ENCODE measurements at places on chromosomes 7 and 10.
A peak's percentile ranks its signal among the peaks of the same experiment; 100 is the strongest.

DNA sequence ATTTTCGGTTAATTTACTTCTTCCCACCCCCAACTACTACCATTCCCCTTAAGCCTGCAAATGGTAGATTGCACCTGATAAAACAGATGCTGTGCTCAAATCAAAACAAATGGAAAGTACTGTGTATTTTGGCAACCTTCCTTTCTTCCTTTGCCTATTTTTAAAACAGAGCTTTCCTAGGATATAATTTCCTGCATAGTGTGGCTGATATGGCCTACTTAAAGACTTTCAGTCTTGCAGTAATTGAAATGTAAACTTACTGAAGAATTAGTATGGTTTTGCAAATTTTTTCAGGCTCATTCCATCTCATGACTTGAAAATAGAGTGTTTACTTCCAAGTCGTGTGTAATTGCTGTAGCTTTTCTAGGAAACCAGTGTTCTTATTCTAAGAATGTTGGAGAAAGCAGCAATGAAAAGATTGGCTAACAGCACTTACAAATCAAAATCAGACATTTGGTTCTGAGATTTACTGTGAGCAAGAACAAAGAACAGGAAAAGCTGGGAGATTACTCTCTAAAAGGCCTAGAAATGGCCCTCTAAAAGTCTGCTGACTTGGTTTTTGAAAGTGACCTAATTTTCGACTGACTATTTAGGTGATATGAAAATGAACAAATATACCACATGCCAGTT, 52.0 kb downstream of the REEP3 start:
- DNase-seq = no peak

DNA sequence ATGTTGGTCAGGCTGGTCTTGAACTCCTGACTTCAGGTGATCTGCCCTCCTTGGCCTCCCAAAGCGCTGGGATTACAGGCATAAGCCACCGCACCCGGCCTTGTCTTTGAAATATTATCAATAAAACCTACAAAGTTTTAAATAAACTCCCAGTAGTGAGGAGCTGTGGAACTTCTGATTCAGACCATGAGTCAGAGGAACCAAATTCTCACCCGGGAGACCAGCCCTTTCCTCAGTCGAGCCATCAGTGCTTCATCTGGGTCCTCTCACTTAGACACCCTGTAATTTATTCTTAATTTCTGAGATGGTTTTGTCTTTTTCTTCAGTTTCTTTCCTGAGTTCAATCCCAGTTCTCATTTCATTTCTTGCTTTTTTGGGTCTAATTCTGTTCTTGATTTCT, 68.6 kb downstream of the DYNC2I1 start:
- no peak for DNase-seq

DNA sequence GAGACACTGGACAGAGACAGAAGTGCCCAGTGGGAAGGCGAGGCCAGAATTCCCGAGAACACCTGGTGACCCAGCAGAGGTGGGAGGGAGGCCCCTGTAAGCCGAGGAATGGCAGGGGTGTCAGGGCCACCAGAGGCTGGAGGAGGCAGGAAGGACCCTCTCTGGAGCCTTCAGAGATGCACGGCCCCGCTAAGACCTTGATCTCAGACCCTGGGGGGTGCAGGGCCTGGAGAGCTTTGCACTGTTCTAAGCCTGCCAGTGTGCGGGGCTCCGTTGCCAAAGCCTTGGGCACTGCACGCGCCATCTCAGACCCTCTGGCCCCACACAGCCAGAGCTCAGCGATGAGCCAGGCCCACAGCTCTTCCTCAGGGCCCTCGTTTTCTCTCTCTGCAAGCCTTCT, 557.1 kb downstream of the PTPRN2 start:
- DNase-seq = no peak

- DNase-seq = no peak
Observed at GRCh38 chr10:91907033-91907594, 2.2 kb downstream of the FGFBP3 start.

- DNase-seq = no peak
Observed at GRCh38 chr7:69090936-69091335, 507.3 kb upstream of the AUTS2 start.

DNA sequence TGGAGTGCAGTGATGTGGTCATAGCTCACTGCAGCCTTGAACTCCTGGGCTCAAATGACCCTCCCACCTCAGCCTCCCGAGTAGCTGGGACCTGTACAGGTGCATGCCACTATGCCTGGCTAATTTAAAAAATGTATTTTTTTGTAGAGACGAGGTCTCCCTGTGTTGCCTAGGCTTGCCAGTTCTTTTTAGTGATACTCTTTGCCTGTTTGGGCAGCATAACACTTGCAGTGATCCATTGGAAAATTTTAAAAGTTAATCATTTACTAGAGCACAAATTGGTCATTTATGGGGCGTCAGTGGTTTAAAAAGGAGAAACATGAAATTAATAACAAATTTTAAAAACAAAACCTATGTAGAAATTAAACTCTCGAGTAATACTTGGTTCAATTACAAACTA, 78.3 kb downstream of the DYNC2I1 start:
- DNase-seq = no peak

DNA sequence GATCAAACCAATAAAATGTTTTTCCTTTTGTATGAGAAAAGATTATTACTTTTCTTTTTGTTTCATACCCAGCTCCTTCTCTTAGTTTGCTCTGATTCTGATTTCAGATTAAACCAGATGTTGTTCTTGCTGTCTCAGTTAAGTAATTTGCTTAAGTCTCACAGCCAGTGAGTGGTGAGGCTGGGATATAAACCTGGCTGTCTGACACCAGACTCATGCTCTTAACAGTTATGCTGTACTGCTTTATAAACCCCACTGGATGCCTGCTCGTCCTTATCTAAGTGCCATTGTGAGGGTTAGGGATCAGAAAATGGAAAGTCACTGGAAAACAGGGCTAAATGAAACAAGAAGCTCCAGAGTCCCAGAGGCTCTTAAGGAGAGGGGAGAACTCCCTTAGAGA, 24.3 kb downstream of the GARS1 start:
- no peak for DNase-seq

DNA sequence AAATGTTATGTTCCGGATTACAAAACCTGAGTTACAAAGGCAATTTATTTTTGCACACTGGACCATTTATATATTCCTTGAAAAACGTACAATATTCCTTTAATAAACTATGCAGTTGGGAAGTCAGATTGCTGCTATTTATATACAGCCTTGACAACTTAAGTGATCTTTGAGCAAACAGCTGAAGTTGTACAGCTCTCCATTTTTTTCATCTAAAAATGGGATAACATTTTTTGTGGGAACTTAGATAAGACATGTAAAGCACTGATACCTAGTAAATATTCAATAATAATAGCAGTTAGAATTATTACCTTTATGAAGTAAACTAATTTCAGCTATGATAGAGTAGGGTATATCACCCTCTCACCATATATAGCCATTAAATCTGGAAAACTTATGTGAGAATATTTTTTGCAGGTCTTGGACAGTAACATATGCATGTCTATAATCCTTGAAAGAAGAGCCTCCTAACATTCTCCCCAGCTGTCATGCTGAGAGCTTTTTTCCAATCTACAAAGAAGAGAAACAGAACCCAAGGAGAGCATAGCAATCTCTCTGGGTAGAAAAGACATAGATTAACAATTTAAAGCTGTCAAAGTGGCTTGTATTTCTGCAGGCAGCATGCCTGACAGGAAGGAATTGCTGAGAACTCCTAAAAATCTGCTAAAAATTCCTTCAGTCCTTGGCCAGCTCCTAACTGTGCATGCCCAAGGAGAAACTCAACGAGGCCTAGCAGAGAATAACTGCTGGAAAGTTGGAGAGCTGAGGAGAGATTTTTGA, 326.0 kb downstream of the CRPPA start:
- no peak for DNase-seq

DNA sequence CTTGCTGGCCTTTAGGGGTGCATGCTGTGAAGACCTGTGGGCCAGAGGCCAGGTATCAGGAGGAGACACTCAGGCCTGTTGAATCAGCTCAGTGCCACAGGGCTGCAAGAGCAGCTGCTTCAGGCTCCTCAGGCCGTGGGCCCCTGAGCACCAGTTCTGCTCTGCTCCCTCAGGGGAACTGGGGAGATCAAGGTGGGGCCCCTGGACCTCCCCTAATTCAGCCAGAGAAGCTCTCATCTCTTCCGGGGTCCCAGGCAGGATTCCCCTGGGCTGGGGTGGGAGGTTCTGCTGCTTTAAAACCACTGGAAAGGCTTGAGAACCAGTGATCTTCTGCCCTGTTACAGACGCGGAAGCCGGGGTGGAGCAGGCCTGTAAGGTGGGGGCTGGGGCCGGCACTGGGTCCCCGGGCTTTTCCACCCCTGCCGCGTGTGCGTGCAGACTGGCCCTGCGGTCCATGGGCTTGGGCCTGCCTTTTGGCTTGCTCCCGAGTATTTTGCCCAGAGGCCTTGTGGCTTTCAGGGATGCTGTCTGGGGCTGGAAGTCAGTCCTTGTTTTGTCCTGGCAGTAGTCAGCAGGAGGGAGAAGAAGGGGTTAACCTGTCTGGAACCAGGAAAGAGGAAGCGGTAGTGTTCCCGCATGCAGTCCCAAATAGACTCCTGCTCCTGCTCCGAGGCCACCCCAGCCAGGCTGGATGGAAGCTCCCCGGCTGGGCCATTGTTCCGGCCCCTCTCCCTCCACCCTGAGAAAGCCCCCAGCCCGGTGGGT, 74.3 kb downstream of the LHPP start:
- DNase-seq = no peak

GRCh38 chr10:10417671-10418070, 600.0 kb upstream of the CELF2 start:
- no peak for DNase-seq

- no peak for DNase-seq
Observed at GRCh38 chr7:1704811-1705738, 35.0 kb downstream of the ELFN1 start.

GRCh38 chr10:871951-872403, 59.5 kb downstream of the LARP4B start:
- no peak for DNase-seq

- peak; percentile 52 for DNase-seq
Observed at GRCh38 chr10:15585303-15585715, 134.4 kb downstream of the ITGA8 start.

GRCh38 chr7:68470836-68471435, 1127.3 kb upstream of the AUTS2 start:
- DNase-seq = no peak

DNA sequence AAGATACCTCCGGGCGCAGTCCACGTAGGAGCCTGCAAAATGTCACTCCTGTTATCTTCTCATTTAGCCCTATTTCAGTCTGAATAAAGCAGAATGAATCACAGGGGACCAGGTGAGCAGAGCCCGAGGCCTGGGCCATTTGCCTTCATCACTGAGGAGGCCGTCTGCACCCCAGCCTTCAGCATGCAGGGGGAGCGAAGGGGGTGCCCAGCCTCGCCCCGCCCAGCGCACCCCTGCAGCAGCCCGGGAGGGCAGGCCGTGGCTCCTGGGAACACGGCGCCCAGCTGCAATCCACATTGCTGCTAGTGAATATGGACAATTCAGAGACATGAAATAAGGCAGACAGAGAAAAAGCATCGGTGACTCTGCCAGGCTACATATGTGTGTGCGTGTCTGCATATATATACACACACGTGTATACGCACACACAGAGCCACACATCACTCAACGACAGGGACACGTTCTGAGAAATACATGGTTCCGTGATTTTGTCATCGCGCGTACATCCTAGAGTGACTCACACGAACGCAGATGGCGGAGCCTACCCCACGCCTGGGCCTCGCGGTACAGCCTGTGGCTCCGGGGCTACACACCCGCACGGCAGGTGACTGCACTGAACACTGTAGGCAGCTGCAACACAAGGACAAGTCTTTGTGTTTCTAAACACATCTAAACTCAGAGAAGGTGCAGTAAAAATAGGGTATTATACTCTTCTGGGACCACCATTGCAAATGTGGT, 15.2 kb upstream of the ELFN1 start:
- no peak for DNase-seq

DNA sequence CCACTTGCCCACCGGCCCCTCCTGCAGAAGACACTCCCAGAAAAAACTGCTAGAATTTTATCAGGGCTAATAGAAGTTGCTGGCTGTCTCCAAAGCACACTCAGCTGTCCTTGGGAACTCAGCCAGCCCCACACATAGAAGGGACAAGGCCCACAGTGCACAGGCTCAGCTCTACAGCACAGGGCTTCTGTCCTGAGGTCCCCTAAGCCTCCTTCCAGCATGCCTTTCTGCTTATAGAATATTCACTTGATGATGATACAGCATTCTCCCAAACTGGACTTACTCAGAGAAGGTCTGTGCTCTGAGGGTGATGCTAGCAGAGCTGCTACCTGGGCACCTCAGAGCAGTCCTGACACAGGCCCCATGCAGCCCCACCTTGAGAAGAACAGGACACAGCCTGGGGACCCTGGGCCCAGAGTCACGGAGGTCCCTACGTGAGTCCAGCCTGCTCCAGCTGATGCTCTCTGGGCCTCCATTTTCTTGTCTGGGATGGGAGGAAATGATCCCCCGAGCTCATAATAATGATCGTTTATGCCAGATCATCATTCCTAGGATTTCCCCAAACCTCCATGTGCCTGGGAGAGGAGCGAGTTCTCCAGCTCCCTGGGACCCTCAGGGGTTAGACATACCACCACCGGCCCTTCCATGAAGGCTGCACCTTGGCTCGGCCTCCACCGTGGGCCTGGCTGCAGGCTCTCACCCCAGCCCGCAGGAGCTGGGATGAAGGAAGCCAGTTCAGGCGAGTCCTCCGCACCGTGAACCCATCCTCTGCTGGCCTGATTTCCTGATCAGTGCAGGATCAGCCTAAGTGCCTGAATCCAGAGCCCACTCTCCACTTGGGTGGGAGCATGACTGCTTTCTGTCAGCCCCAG, 145.6 kb downstream of the ZNF248 start:
- DNase-seq = no peak

DNA sequence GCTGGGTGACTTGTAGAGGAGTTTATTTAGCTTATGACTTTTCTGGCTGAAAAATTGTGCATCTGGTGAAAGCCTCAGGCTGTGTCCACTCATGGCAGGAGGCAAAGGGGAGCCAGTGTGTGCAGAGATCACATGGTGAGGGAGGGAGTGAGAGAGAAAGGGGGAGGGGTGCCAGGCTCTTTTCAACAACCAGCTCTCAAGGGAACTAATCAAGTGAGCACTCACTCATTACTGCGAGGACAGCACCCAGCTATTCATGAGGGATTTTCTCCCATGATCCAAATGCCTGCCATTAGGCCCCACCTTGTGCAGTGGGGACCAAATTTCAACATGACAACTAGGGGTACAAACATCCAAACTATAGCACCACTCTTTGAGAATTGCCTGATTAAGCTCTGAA, 590.2 kb downstream of the MAGI2 start:
- DNase-seq = no peak

DNA sequence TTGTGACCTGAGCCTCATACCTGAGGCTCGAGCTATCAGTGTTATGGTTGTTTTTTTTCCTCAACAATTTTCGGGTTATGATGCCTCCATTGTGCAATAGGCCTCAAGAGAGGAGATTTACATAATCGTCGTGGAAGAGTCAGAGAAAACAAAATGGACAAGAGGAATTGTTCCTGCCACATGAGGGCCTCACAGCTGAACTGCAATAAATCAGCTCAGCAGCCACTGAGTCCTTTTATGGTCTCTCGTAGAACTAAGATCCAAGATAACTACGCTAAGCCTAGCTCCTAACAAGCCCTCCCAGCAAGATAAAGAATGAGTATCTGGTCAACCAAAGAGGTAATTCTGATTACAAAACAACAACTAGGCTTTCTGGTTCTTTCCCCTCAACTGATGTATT, 336.8 kb downstream of the WDR11 start:
- DNase-seq = no peak

All from Calu3 (cell line).